Airway epithelial cell (primary cell): ENCODE measurements at places on chromosomes 6 and 20. TPM values are rescaled to one million over a fixed set of nuclear protein-coding genes. Genes with fewer than 3 reads are reported as not detected.

RAET1L gene
- 23.0 and 27.2 TPM in 2 replicates for total RNA-seq

BTNL2 gene
- total RNA-seq, result not detected in 2 replicates

TASP1 gene
- 7.3 and 10.2 TPM in 2 replicates for total RNA-seq

CAPN11 gene
- total RNA-seq, result not detected in 2 replicates

CCDC28A gene
- total RNA-seq, result 6.5 and 9.4 TPM in 2 replicates

GPR31 gene
- not detected in 2 replicates for total RNA-seq

PRICKLE4 gene
- total RNA-seq, result 0.28 and 2.5 TPM in 2 replicates

CDKAL1 gene
- 7.0 and 8.5 TPM in 2 replicates for total RNA-seq

SEL1L2 gene
- total RNA-seq, result not detected in 2 replicates

SLC35F1 gene
- not detected in 2 replicates for total RNA-seq

CPXM1 gene
- total RNA-seq, result not detected in 2 replicates

GGTLC1 gene
- not detected in 2 replicates for total RNA-seq
